ENCODE measurements at places on chromosomes 5 and 9.

- no peak for DNase-seq
Measured at GRCh38 chr5:151684690-151685361, 1.9 kb downstream of the SPARC start.

GRCh38 chr5:177429248-177430040 is 3.0 kb downstream of the GRK6 start:
- peak; percentile 90 for DNase-seq

DNA sequence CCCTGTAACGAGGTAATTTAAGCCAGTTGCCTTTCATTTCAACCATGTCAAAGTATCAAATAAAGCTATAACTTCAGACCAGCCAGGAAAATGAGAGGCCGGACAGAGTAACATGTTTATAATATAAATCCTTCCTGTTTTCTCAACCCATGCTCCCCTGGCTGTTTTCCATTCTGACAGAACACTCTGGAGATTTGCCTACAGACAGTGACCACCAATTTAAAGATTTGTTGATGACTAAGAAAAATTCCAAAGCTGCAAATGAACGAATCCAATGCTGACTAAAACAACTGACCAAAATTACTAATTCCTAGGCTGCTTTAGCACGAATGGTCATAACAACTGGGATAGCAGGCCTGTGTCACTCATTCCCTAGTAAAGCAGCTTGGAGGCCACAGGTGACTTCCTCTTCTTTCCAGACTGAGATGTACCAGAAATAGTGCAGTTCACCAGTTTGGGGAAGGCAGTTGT is 141.4 kb downstream of the AOPEP start:
- DNase-seq: no peak

DNA sequence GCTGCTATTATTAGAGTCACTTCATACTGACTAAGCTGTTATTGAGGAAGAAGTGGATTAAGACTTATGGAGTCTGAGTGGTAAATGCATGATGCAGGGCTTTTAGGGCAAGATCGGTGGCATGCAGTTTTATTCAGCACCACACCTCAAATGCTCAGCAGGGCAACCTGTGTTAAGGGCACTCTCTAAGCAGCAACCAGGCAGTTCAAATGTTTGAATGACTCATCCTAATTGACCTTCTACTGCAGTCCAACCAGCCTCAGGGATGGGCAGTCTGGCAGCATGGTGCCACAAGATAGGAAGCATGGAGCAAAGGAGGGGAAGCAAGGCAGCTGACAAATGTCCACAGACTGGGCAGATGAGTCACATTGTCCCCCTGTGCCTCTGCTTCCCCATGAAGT is 80.2 kb upstream of the MIER3 start:
- no peak for DNase-seq

DNA sequence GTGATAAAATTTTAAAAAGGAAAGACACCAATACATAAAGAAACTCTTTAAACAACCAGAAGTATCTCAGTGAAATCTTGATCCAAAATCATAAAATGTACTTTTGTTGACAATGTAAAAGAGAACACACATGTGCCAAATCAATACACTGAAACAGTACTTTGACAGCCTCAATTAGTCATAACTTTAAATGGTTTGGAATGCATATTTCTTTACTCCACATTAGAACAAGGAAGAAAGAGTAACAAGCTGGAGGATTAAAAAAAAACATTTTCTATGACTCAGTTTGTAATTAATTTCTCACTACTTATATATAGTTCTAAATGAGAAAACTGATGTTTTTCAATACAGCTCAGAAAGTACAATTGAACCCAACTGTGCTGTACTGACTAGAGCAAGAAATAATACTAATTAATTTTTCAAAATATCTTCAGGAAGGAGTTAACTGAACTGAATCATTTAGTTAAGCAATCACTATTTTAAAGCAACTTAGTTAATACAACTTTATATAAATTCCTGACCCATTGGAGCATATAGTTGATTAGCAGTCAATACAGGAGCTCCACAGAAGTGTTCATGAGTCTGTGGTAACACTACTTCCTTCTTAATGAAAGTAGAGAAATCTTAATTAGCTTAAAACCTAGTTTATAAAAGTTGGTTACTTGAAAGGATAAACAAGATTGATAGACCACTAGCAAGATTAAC is 101.0 kb downstream of the NR3C1 start:
- no peak for DNase-seq

- no peak for DNase-seq
Measured at GRCh38 chr5:124783794-124784193, 37.4 kb upstream of the ZNF608 start.

- no peak for DNase-seq
Measured at GRCh38 chr9:1440256-1440655, 390.1 kb downstream of the DMRT2 start.

DNA sequence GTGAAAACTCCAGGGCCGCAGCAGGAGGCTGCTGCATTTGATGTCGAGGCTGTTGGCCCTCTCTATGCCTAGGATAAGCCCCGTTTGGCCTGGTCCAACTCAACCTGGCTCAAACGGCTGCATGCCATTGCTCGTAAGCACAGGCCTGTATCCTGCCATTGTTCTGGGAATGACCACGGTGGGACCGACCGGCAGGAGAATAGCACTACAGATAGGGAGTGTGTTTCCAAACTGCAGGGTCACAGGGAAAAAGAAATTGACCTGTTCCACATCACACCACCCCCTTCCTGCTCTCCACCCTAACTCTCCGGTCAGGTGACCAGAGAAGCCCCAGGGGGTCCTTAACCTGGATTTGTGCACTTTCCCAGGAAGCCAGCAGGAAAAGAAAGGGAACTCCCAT is 278.7 kb upstream of the KLF4 start:
- DNase-seq: no peak

GRCh38 chr5:175696139-175696854 is 38.4 kb downstream of the HRH2 start:
- DNase-seq: peak; percentile 69

- DNase-seq: no peak
Measured at GRCh38 chr5:96076451-96076850, 114.8 kb upstream of the ELL2 start.

GRCh38 chr5:154850255-154851062 is at the start of gene FAXDC2:
Gene FAXDC2, minus strand, starts transcription at chr5:154850603. Its CDS starts 12,425 bp downstream, at chr5:154838178.
- no peak for DNase-seq

DNA sequence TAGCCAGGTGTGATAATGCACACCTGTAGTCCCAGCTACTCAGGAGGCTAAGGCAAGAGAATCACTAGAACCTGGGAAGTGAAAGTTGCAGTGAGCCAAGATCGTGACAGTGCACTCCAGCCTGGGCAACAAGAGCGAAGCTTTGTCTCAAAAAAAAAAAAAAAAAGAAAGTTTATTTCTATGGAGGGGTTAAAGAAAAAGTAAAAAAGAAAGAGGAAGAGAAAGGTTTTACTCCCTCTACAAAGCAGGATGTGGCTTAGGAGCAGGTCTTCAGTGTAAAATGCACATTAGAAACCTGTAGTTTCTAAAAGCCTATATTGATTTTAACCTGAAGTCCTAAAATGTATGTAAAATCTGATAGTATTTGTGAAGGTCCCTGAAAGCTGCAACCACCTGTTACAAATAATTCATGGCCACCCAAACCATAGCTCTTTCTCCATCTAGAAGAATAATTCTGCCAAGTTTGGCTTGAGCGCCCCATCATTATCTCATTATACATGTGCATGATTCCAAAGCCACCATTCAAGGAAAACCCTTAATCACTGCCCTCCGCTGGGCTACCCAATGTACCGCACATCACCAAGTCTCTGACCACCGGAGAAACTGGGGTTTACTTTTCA is 3.4 kb downstream of the FNBP1 start:
- DNase-seq: no peak

GRCh38 chr9:126419475-126419874 is 92.8 kb downstream of the MVB12B start:
- no peak for DNase-seq

- DNase-seq: no peak
Measured at GRCh38 chr9:131420980-131421624, 27.2 kb downstream of the PRRC2B start.

GRCh38 chr5:139701056-139701741 is 53.0 kb downstream of the CXXC5 start:
- no peak for DNase-seq

DNA sequence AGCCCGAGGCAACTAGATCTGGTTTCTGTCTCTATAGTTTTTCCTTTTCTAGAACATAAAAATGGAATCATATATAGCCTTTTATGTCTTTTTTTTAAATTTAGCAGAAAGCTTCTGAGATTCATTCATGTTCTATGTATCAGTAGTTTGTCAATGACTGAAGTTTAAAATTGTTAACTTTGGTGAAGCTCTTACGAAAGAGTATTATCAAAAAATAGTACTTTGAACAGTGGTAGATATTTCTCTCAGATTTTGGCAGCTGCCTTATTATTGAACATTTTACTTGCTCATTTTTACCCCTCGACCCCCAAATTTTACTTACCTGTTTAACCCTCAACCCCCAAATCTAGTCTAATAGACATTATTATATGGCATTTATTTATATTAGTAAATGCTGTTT is 10.2 kb downstream of the NIPBL start:
- no peak for DNase-seq

DNA sequence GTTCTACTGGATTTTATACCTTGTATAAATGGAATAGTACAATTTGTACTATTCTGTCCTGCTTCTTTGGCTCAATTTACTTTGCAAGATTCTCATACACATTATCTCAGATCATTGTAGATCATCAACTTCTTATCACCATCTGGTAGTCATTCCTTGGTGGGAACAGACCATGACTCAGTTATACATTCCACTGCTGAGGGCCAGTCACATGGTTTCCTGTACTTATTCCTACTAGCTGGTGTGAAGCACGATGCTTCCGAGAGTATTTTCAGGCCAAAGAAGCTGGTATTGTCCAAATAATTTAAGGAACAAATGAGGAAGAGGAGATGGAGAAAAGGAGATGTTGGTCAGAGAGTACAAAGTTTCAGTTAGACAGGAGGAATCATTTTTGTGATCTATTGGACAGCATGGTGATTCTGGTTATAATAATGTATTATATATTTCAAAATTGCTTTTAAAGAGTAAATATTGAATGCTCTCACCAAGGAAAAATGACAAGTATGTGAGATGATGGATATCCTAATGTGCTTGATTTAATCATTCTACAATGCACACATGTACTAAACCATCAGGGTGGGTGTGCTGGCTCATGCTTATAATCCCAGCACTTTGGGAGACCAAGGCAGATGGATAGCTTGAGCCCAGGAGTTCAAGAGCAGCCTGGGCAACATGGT is 124.1 kb downstream of the SYK start:
- no peak for DNase-seq

- no peak for DNase-seq
Measured at GRCh38 chr5:180641566-180641900, 7.9 kb downstream of the FLT4 start.

DNA sequence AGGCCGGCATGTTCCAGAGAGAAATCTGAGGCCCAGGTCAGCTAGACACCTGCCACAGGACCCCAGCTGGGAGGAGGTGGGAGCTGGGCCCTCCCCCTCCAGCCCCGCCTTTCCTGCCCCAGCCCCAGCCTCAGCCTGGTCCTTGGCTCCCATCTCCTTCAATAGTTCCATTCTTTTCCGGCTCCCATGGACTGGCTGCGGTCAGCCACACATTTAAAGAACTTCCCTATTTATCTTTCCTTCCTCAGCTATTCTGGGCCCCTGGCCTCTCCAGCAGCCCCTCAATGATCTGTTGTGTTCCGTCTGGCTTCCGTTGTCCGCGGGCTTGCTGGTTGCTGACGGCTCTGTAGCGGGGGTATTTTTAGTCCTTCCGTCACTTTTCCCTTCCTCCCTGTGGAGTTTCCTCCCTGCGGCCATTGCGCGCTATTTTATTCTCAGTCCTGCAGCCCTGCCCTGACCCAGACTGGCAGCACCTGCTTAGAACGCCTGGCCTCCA is 73.8 kb downstream of the AMBP start:
- no peak for DNase-seq

GRCh38 chr5:150042459-150042858 is 41.9 kb downstream of the HMGXB3 start:
- DNase-seq: no peak

- DNase-seq: no peak
Measured at GRCh38 chr9:33786681-33787080, 8.7 kb upstream of the PRSS3 start.

- DNase-seq: no peak
Measured at GRCh38 chr5:109956884-109957283, 267.2 kb downstream of the MAN2A1 start.

DNA sequence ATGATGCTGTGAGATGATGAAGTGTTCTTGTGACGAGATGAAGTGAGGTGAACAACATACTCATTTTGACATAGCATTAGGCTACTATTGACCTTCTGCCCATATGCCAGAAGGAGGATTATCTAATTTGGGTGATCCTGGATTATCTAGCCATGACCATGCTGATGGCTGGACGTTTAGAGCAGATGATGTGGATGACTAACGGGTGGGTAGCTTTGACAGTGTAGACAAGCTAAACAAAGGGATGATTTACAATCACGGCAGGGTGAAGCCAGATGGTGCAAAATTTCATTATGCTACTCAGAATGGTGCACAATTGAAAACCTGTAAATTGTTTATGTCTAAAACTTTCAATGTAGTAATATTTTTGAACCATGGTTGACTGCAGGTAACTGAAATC is 2403.4 kb upstream of the ACO1 start:
- no peak for DNase-seq

GRCh38 chr5:68110264-68110663 is 105.3 kb upstream of the PIK3R1 start:
- DNase-seq: no peak

- DNase-seq: no peak
Measured at GRCh38 chr9:129698254-129698757, 32.9 kb downstream of the PRRX2 start.

DNA sequence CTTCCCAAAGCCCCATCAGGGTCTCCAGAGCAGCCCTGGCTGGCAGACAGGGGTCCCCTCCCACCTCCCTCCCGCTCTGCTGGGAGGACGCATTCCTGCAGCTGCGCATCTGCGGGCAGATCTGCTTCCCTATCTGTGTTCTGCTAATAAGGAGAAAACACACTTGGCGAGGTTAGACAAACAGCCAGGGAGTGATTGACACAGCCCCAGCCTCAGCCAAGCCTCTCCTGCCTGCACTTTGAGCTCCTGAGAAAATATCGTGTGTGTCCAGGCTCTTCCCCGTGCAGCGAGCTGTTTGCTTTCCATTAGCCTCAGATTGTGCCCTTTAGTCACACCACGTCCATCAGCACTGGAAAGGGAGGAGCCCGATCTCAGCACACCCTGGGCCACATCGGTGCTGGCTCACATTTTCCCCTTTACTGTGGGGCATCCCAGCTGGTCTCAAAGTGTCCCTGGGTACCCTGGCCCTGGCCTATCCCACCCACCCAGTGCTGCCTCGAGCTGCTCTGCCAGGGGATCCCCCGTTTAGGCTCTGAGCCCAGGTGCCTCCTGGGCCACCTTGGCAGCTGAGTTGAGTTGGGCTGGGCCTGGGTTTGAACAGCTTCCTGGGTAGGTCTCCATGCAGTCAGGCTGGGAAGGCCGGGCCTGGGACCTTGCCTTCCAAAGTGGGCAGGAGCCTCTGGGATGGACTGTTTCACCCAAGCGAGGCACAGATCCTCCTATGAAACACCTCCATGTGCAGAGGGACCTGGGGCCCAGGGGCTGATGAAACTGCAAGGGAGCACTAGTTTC is 61.1 kb downstream of the BARX1 start:
- DNase-seq: no peak

GRCh38 chr5:172049226-172049796 is 42.9 kb upstream of the FBXW11 start:
- no peak for DNase-seq

Data from stimulated activated CD4-positive, alpha-beta T cell treated with anti-CD3 and anti-CD28 coated beads, Interleukin-2, amount 100 ng/mL, for 4 hours (primary cell).